ENCODE measurements at places on chromosomes 11 and 22.

DNA sequence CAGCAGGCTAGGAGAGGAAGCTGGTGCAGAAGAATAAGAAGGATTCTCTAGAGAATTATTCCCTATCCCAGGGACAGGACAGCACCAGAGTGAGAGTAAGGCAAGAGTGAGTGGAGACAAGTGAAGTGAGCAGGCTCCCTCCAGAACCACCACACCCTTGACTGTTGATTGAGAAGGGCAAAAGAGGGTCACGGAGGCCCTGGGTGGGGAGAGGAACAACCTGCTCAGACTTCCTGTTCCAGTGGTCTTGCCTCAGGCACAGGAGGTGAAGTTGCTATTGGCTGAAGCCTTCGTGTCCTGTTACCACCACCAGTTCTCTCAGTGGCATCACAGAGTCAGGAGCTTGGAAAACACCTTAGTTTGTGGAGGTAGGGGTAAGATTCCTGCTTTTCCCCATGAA is 51.7 kb upstream of the CCDC89 start:
- DNase-seq, result no peak

DNA sequence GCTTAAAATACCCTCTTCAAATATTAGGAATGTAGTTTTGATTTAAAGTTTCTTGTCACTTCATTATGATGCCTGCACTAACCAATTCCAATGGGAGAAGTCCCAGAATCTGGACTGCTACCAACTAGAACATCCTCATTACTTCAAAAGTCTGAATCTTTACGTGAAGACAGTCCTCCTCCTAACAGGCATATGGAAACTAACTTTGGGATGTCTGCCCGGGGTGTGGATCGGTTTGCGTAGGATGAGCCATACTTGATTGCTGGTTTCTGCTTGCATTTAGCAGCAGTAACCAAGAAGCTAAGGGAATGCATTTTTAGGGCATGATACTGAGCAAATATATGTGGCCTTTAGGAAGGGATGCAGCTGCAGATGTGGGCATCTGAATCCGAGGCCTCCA is 177.1 kb downstream of the LRRC4C start:
- no peak for DNase-seq

DNA sequence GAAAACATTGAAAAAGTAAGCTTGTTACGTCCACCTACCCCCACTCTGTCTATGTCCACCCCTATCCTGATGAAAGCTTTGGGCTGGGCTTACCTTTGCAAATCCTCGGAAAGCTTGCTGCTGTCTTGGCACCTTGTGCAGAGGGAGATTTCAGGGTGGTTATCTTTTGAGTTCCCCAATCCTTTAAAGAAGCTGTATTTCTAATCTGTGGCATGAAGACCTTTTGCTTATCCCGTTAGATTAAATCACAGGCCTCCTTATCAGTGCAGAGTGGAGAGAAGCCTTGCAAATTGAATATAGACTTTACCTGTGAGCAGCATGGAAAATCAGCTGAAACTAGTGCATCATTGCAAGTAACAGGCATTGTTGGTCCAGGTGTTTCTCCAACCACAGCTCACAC is 580.6 kb upstream of the ANO5 start:
- DNase-seq, result no peak

- no peak for DNase-seq
These were observed 341.5 kb downstream of the LARGE1 start for GRCh38 chr22:33578752-33579151.

- no peak for DNase-seq
These were observed 24.9 kb downstream of the WNT11 start for GRCh38 chr11:76181371-76181770.

DNA sequence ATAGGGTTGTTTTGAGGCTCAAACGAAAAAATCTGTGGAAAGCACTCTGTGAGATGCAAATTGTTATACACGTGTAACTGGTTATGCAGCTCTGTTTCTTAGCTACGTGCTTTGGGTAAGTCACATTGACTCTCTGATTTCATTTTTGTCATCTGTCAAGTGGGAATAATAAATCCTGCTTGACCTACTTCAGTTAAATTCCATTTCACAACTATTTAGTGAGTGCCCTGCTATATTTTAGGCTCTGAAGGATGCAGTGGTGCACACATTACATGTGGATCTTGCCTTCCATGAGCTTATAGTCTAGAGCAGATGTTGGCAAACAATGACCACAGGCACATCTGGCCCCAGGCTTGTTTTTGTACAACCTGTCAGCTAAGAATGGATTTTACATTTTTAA is 133.6 kb upstream of the PLET1 start:
- DNase-seq, result no peak

- DNase-seq, result no peak
These were observed 192.8 kb downstream of the ETS1 start for GRCh38 chr11:128394431-128395089.

DNA sequence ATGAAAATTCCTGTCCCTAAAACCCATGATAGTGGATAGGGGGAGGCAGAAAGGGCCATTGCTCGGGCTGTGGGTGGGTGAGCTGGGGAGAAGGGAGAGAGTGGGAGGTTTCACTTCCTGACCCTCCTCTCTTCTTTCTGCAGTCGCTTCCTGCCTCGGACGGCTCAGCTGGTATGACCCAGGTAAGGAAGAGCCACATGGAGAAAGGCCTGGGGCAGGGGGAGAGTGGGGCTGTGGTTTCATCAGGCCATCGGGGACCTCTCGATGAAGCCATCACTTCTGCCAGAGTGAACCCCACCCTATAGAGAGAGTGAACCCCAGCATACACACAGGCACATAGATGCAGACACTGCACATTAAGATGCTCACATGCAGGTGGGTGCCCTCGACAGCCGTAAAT is 12.6 kb downstream of the CD5 start:
- DNase-seq, result no peak

GRCh38 chr11:130315354-130315970 is 745 bp upstream of the ZBTB44 start:
- no peak for DNase-seq

GRCh38 chr22:47394504-47395440 is 632.3 kb downstream of the TBC1D22A start:
- no peak for DNase-seq

DNA sequence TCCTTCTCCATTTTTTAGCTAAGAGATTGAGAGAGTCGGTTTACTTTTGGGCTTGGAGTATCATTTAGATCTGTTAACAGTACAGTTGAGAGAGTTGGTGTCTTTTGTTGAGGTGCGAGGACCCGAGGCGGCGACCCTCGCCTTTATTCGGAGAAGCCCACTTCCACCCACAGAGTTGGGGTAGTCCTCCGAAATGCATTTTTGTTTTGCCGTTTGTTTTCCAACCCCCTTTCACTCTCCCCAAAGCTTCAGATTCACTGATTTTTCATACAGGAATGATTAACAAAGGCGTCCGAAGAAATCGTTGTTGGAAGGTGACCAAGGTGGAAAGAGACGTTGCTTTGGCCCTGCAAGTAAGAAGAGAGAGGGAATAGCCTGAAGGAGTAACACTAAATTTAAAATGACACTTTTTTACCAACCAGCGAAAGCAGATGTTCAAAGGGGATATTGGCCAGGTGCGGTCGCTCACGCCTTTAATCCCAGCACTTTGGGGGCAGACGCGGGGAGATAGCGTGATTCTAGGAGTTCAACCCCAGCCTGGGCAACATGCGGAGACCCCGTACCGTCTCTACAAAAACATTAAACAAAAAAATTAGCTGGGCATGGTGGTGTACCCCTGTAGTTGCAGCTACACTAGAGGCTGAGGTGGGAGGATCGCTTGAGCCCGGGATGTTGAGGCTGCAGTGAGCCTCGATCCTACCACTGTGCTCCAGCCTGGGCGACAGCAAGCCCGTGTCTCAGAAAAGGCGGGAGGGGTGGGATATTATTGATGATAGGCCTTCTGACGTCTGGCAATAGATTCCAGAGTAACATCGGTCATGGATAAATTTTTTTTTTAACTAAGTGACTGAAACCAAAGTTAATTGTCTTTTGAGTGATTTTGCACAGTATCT is 899 bp upstream of the RAB30 start:
- DNase-seq, result peak; percentile 6

GRCh38 chr11:88297863-88298262 is 39.7 kb downstream of the CTSC start:
- no peak for DNase-seq

- DNase-seq, result no peak
These were observed 284.6 kb downstream of the GUCY1A2 start for GRCh38 chr11:106733635-106734034.

GRCh38 chr11:23919455-23919854 is 577.4 kb upstream of the LUZP2 start:
- no peak for DNase-seq

GRCh38 chr11:123549926-123550917 is 104.2 kb downstream of the SCN3B start:
- DNase-seq, result no peak

GRCh38 chr11:81286959-81287358 is 1446.7 kb downstream of the FAM181B start:
- no peak for DNase-seq

DNA sequence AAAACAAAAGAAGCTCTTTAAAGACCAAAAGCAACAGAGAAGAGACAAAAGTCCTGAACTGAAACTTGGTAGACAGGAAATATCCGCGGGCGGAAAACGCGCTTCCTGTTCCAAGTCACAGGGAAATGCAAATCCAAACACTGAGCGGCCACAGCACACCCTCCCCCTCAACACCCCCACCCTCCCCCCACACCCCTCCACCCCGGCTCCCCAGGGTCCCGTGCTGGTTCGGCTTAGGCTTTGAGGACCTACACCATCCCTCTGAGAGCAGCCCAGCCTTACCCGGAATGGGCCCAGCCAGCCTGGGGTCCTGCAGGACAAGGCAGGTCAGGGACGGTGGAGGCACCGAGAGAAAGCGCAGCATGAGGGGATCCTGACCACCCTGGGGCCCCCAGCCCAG is 160.4 kb downstream of the BRD1 start:
- no peak for DNase-seq

DNA sequence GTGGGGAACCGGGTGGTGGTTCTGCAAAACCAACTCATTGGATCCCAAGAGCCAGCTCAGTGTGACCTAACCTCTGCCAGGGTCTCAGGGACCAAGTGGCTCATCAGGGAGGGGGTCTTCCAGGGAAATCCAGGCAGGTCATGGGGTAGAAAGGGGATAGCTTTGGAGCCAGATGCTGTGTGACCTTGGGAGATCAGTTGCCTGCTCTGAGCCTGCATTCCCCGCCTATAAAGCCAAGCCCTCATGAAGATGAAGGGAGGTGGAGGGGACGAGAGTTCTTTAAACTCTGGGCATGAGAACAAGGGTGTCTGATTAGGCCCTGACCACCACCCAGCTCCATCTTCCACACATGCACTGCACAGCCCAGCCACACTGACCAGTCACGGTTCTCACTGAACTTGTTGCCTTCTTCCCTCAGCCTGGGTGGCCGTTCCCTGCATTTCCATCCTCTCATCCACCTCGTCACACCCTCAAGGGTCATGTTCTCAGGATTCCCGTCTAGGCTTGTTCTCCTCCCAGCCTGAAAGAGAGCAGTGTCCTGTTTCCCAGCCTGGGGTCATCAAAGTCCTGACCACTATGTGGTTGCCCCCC is 475.5 kb downstream of the TBC1D22A start:
- DNase-seq, result no peak

GRCh38 chr11:34339149-34340064 is 18.4 kb downstream of the ABTB2 start:
- DNase-seq, result no peak

GRCh38 chr11:123760894-123761293 is 6.6 kb upstream of the OR6X1 start:
- DNase-seq, result no peak

DNA sequence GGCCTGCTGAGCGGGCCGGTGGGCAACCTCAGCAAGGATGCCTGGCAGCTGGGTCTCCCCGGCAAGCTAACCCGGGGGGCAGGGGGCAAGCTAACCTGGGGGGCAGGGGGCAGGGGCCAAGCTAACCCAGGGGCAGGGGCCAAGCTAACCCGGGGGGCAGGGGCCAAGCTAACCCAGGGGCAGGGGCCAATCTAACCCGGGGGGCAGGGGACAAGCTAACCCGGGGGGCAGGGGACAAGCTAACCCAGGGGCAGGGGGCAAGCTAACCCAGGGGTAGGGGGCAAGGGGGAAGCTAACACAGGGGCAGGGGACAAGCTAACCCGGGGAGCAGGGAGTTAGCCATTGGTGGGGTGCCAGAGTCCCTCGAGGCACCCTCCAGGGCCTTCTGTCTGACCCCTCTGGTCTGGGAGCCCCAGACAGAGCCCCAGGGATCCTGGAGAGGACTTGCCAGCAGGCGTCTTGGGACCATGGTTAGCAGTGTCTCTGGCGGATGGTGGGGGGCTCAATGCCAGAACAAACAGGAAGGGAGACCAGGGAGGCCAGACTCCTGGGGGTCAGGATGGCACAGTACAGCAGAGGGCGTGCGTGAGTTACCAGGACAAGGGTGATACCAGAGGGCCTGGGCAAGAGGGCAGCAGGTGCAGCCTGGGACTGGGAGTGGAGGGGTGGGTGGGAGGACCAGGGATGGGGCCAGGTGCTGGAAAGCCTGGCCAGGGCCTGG is 16.1 kb downstream of the IGF2 start:
- no peak for DNase-seq

DNA sequence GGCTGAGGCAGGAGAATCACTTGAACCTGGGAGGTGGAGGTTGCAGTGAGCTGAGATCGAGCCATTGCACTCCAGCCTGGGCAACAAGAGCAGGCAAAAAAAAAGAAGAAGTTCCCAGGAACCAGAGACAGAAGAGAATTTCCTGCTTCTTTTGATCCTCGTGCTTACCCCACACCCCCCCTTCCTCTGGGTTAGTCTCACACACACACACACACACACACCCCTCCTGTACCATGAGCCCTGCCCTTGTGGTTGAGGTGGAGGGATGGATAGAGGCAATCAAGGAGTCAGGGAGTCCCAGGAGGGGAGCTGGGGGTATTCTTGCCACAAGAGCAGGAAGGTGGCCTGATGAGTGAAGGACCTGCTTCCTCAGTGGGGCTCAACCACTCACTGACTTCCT is 4.1 kb upstream of the UBE2L6 start:
- DNase-seq, result no peak

DNA sequence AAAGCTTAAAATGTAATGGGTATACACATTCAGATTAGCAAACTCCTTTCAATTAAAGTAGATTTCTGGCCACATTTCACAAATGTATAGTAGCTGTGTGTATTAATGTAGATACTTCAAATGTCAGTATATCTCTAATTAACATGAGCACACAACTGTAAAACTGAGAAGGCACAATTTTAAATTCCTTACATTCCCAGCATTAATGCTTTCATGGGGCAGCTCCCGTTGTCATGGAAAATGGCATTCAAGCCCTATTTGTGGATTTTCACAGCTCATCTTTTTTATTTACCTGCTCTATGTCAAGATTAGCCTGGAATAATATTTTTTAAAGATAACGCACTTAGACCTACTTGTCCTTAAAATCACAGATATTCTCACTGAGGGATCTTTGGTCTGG is 113.6 kb upstream of the SOX6 start:
- DNase-seq, result no peak

GRCh38 chr22:42808521-42808920 is 48.6 kb downstream of the ARFGAP3 start:
- no peak for DNase-seq

Data from neural crest cell (in vitro differentiated cells).